ENCODE measurements at places on chromosomes 5 and 9. TPM values are rescaled to one million over a fixed set of nuclear protein-coding genes. Genes with fewer than 3 reads are reported as not detected.

Gene FOXD4L6
- 0.36 TPM for total RNA-seq

Gene GDF9
- 0.54 TPM for total RNA-seq

Gene C9orf153
- total RNA-seq, result 1.6 TPM

Gene ZNF366
- total RNA-seq, result 1.1 TPM

Gene GABRB2
- 63.2 TPM for total RNA-seq

Gene TRIM32
- 13.3 TPM for total RNA-seq

Gene DND1
- 0.73 TPM for total RNA-seq

Gene NOXA1
- 1.5 TPM for total RNA-seq

Gene DMRT3
- not detected for total RNA-seq

Gene CCDC152
- total RNA-seq, result 7.4 TPM

Gene FBP2
- not detected for total RNA-seq

GRCh38 chr5:115588640-115589039, 13.6 kb downstream of the TICAM2 start:
- peak; percentile 43 for DNase-seq

- no peak for DNase-seq
These were observed 31.6 kb downstream of the CDH6 start for GRCh38 chr5:31225118-31225517.

GRCh38 chr9:89629081-89629976, 24.5 kb downstream of the GADD45G start:
- DNase-seq, result no peak

- DNase-seq, result no peak
These were observed 29.2 kb downstream of the SUSD1 start for GRCh38 chr9:112145886-112146285.

DNA sequence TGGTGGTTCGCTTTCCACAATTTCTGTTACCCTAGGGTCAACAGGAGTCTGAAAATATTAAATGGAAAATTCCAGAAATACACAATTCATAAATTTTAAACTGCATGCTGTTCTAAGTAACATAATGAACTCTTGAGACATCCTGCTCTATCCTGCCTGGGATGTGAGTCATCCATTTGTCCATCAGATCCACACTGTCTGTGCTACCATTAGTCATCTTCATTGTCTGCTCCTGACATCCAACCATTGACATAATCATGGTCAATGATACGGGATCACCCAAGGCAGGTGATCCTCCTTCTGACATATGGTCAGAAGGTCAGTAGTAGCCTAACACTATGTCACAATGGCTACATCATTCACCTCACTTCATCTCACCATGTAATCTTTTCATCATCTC, 276.7 kb upstream of the KIF2A start:
- DNase-seq, result no peak

GRCh38 chr5:73998489-73998888, 372.5 kb downstream of the ARHGEF28 start:
- no peak for DNase-seq

DNA sequence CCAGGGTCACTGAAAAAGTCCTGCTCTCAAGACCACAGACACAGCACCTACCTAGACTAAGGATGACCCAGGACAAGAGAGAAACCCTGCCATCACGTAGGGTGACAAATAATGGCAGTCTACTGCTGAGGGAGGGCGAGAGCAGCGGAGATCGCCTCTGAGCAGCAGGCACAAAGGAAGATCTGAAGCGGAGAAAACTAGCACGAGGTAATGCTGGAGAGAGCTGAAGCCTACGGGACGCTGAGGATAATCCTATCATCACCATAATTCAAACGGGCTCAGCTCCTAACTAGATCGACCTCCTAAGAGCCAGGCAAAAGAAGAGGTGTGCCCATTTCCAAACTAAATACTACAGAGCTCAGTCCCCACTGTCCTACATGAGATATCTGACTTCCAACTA, 41.3 kb downstream of the FBXO10 start:
- no peak for DNase-seq

DNA sequence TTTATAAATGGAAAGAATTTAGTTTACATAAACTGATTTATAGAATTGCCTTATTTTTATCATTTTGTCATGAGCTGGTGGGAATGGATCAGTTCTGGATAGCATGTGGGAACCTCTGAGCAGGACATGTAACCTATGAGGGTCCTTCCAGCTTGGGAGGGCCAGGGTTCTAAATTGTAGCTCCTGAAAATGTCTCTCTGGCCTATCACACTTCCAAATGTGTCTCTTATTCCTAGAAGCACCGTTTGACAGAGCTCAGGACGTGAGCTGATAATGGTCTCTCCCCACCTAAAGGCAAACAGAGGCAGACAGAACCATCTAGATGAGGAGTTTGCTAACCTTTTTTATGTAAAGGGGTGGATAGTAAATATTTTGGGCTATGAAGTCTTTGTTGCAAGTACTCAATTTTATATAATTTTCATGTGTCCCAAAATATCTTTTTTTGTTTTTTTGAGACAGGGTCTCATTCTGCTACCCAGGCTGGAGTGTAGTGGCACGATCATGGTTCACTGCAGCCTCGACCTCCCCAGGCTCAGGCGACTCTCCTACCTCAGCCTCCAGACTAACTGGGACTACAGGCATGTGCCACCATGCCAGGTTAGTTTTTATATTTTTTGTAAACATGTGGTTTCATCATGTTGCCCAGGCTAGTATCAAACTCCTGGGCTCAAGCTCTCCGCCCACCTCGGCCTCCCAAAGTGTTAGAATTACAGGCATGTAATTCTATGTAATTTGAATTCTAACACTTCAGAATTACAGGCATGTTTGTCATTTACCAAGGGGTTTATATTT, 4.0 kb downstream of the TRAF1 start:
- no peak for DNase-seq

DNA sequence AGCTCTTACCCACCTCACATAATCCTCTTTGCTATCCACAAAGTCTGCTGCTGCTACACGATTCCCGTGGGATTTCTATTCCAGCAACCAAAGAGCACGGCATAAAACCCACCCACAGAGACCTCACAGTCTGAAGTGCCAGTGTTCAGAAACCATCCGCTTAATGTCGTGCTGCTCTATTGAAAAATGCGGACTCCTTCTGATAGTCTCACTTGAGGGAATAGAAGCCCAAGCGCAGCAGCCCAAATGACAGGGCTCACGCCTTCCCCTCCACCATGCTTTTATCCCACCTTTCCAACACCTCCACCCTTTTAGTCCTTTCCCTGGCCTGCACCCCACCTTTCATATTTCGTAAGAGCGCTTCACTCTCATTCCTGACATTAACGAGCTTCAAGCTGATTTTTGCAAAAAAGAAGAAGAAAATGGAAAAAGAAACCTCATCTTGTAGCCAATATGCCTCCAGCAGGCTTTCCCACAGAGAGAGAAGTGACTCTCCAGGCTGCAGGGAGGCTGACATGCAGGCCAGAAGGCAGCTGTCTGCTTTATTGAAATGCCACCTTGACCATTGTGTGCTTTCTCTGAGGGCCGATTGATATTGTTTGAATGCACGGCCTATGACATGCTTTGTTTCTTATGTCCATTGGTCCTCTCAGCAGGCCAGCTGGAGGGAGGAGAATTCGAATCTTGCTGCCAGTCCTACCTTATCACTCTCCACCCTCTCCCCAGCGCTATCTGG, 70.6 kb upstream of the PCSK1 start:
- no peak for DNase-seq
